NCI-H1417 treated with DMSO at 0.1 percent for 48 hours (cell line): ENCODE measurements at places on chromosomes 16 and 17.

DNA sequence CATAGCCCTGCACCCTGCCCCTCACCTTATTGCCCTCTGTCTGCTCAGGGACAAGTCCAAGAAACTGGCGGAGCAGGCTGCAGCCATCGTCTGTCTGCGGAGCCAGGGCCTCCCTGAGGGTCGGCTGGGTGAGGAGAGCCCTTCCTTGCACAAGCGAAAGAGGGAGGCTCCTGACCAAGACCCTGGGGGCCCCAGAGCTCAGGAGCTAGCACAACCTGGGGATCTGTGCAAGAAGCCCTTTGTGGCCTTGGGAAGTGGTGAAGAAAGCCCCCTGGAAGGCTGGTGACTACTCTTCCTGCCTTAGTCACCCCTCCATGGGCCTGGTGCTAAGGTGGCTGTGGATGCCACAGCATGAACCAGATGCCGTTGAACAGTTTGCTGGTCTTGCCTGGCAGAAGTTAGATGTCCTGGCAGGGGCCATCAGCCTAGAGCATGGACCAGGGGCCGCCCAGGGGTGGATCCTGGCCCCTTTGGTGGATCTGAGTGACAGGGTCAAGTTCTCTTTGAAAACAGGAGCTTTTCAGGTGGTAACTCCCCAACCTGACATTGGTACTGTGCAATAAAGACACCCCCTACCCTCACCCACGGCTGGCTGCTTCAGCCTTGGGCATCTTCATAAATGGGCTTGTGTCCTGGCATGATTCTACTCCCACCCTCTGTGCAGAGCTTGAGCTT, 6.3 kb upstream of the NFATC3 start:
- DNase-seq: no peak

DNA sequence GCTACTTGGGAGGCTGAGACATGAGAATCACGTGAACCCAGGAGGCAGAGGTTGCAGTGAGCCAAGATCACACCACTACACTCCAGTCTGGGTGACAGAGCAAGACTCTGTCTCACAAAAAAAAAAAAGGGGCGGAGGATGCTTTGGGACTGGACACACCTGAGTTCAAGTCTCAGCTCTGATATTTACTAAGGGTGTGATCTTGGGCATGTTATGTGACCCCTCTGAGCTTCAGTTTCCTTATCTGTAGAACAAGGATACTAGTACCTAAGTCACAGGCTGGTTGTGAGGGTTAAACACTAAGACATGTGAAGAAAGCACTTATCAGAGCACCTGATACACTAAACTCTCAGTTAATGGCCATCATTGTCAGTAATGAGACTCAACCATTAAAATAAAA, 25.9 kb downstream of the HOXB1 start:
- DNase-seq: no peak

DNA sequence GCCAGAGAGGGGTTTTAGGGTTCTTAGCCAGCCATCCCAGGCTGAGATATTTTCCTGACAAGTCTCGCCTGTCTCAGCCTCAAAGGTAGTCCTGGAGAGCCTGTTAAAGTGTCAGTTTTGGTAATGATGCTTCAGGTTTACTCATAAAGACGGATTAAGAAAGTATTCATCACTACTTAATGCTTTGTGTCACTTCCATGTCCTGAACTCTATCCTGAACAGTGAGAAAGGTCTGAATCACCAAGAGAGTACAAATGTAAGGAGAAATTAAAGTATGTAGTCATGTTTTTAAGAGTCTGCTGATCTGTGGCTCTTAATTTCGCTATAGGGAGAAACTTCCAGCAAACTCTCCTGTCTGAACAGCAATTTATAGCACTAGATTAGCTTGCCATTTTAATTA, 14.0 kb downstream of the RPGRIP1L start:
- DNase-seq: no peak

DNA sequence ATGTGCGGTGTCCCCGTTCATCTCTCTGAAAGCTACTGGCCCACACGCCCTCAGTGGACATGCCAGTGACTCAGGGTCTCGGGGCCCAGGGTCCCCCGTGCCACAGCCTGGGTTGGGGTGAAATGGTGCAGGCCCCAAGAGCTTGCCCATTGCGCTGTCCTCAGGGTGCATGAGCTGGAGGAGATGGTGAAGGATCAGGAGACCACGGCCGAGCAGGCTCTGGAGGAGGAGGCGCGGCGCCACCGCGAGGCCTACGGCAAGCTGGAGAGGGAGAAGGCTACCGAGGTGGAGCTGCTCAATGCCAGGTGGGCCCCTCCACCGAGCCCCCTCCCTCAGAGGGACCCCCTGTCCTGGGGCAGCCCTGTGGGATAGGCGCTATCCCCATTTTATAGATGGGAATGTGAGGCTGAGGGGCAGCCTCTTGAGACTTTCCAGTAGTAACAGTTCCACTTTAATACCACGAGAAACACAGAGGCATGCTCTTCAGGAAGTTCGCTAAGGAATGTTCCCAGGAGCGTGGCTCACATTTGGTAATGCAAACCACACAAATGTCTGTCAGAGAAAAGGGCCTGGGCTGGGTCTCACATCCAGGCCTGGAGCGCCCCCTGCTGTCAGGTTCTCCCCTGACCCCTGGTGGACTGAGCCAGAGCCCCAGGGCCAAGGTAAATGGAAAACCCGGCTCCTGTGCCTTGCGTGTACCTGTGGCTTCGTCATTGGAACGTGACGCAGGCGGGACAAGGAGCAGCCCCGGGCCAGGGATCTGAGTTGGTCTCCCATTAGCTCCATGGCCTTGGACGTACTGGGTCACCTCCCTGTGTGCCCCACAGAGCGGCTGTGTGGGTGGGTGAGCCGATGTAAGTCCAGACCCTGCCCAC, 133.7 kb downstream of the RAB11FIP4 start:
- no peak for DNase-seq

- DNase-seq: no peak
Observed at GRCh38 chr16:3595110-3595486, 16.3 kb downstream of the SLX4 start.

DNA sequence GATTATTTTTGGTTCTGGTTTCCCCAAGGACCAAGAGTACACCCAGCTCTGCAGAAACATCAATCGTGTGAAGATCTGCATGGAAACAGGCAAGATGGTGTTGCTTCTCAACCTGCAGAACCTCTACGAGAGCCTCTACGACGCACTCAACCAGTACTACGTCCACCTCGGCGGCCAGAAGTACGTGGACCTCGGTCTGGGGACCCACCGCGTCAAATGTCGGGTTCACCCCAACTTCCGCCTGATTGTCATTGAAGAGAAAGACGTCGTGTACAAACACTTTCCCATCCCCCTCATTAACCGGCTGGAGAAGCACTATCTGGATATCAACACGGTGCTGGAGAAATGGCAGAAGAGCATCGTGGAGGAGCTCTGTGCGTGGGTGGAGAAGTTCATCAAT, 67.4 kb upstream of the ENDOV start:
- no peak for DNase-seq

GRCh38 chr16:12294471-12294870, 317.9 kb downstream of the SNX29 start:
- no peak for DNase-seq

- DNase-seq: no peak
Observed at GRCh38 chr16:87199901-87200300, 117.3 kb downstream of the C16orf95 start.

DNA sequence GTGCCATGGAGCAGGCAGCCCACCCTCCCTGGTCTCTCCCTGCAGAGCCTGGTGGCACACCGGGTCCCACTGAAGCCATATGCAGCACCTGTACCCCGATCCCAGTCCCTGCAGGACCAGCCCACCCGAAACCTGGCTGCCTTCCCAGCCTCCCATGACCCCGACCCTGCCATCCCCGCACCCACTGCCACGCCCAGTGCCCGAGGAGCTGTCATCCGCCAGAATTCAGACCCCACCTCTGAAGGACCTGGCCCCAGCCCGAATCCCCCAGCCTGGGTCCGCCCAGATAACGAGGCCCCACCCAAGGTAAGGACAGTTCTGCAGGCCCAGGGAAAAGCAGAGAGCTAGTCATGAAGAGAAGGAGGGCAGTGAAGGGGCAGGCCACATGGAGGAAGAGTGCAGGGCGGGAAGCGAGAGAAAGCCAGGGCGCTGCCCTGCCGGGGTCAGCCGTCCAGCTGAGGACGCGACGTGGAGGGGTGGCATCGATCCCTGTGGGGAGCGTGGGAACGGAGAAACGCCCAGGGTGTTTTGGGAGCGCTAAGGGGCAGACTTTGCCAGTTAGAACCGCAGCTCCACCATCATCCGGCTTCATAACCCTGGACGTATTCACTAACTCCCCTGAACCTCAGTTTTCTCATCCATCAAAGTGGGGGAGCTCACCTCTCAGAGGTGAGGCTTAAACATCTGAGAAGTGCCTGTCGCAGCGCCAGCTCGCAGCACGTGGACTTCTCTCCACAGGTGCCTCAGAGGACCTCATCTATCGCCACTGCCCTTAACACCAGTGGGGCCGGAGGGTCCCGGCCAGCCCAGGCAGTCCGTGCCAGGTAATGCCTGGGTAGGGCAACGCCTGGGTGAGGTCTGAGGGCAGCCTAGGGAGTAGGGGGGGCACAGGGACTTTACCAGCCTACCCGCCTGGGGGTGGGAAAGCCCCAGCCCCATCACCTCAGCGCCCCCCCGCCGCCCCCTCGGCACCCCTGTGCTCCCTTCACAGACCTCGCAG, 7.6 kb upstream of the C17orf107 start:
- no peak for DNase-seq

- no peak for DNase-seq
Observed at GRCh38 chr16:1072526-1073261, at the start of gene SSTR5. Gene SSTR5, plus strand, starts transcription at chr16:1072747. Its CDS starts 6,122 bp downstream, at chr16:1078869.

DNA sequence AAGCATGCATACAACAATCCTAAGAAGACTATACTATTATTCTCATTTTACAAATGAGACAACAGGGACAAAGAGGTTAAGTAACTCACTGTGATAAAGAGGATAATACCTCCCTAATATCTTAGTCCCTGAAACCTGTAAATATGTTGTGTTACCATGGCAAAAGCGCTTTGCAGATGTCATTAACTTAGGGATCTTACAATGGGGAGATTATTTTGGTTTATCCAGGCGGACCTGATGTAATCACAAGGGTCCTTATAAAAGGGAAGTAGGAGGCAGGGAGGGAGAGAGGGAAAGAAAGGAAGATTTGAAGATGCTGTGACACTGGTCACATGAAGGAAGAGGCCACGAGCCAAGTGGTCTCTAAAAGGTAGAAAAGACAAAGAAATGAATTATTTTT, 164.7 kb downstream of the CNTNAP4 start:
- no peak for DNase-seq

DNA sequence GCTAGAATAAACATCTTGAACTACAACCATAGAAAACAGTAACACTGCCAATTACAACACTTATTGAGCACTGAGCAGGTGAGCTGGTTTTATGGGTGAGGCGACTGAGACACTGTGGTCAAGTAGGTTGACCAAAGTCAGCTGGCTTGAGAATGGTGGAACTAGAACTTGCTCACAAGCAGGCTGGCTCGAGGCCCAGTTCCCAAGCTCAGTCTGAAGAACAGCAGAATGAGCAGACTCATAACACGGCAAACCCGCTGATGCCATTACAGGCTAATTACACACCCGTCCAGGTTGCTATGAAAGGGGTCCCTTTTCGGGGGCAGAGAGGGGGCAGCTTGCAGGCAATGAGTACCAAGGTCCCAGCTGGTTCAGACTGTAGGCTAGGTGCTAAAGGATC, 6.5 kb downstream of the ZZEF1 start:
- no peak for DNase-seq

DNA sequence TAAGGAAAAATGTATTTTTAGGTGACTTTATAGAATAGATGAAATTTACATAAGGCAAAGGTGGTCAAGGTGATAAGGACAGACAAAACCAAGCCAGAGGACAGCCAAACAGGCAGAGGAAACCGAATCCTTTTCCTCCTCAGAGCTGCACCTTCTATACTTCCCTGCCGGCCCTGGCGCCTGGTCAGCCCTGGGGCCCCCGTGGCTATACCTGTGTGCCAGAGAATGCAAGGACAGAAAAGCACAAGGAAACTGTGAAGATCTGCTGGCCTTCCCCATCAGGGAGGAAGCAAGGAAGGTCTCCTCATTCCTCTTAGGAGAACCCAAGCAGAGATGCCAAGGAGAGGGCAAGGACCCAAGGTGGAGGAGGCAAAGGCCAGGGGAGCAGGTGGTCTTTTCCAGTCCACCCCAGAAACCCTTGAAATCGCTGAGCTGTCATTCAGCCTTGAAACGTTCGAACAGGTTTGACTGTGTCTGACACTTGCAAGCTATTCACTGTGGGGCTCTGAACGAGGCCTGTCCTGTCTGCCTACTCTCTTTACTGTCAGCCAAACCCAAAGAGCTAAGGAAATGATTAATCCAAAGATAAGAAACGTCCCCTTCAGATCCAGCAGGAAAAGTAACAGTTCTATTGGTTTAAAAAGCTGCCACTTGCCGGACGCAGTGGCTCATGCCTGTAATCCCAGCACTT, 114.4 kb downstream of the XYLT1 start:
- no peak for DNase-seq

DNA sequence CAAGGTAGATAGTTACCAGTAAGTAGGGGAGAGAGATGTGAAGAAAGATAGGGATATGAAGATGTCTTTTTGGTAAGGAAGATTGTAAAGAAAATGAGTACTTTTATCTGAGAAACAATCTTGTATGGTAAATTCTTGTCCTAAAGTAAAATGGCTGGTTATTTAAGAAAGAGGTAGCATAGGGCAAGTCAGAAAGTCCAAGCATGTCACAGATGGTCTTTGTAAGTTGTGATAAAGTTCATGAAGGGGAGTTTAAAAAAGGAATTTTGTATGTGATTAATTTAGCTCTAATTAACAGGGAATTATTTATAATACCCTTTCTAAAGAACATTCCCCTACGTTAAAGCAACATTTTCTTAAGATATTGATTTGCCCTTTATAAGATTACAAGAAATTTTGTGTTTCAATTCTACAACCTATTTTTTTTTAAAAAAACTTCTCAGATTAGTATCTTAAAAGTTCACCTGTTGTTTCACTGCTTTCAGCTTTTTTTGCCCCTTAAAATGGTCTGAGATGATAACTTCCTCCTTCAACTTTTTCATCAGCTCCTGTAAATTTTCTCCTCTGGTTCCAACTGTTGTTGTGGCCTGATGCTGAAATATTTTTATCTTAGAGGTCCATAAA, 16.2 kb upstream of the CPHXL start:
- no peak for DNase-seq

GRCh38 chr17:48314716-48315115, 115.3 kb downstream of the SKAP1 start:
- no peak for DNase-seq

DNA sequence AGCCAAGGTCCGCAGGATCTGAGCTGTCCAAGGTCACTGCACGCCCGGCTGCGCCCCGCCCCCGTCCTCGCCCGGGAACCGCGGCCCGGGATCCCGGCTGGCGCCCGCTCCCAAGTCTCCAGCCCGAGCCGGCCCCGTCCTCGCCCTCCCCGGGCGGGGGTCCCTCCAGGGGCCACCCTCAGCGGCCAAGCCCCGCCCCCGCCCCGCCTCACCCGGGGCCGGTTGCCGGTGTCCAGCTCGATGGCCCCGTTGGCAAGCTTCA, 216 bp downstream of the VPS9D1 start:
- no peak for DNase-seq

GRCh38 chr16:8958344-8959167, 5.2 kb downstream of the USP7 start:
- no peak for DNase-seq

- DNase-seq: no peak
Observed at GRCh38 chr17:7138800-7139381, 24.3 kb upstream of the ASGR2 start.

- no peak for DNase-seq
Observed at GRCh38 chr17:11035681-11036080, 197.8 kb upstream of the PIRT start.
